ENCODE measurements at places on chromosomes 1 and 21. TPM values are rescaled to one million over a fixed set of nuclear protein-coding genes. Genes with fewer than 3 reads are reported as not detected.

The PLPPR5 gene
- not detected for total RNA-seq

The FCAMR gene
- total RNA-seq = not detected

The CFHR4 gene
- total RNA-seq = not detected

The HAX1 gene
- 102 TPM for total RNA-seq

The RPE65 gene
- not detected for total RNA-seq

The LCE1A gene
- not detected for total RNA-seq

The ATP1A2 gene
- under 0.01 TPM for total RNA-seq

The SLC45A3 gene
- total RNA-seq = 2.6 TPM

The OR2L3 gene
- not detected for total RNA-seq

The PPIE gene
- total RNA-seq = 34.3 TPM

The SPSB1 gene
- 18.2 TPM for total RNA-seq

The KRTAP19-1 gene
- not detected for total RNA-seq

The RGS13 gene
- not detected for total RNA-seq

The OR14K1 gene
- not detected for total RNA-seq

The TNFRSF25 gene
- 5.4 TPM for total RNA-seq

The CDC7 gene
- 3.3 TPM for total RNA-seq

The WNT9A gene
- total RNA-seq = 0.44 TPM
